ENCODE measurements at places on chromosomes 1 and 21.

DNA sequence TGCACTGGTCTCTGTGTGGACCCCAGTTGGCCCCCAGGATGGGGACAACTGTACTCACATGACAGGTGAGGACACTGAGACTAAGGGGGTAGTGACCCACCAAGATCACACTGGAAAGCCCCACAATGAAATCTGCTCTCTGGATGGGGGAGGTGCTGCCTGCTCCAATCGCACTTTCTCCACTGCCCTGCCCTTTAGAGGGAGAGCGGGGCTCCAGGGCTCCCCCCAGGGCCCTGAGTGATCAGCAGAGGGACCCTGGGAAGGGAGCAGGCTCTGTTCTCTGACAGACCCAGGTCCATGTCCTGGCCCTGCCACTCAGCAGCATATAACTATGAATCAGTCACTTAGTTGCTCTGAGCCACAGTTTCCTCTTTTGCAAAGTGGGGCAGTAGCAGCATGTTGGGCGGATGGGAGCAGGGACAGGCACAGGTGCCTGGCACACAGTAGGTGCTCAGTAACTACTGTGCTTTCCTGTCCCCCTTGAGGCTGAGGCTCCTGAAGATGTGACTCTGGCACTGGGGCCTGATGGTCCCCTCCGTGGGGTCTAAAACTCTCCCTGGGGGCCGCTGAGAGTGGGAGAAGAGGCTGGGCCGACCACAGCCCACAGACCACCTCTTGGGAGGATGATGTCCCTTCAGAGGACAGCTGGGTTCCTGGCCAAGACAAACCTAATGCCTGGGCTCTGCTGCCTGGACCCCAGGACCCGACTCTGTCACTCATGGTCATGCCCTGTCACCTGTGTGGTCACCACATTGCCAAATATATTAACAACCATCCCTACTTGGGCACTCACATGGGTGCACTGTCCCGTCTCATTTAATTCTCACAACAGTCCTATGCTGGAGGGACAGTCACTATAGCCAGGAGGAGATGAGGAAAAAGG is 222.7 kb downstream of the PTPRU start:
- DNase-seq, result no peak

- DNase-seq, result no peak
Measured at GRCh38 chr1:43302201-43302600, 1.4 kb downstream of the TIE1 start.

- no peak for DNase-seq
Measured at GRCh38 chr1:149927056-149927562, 494 bp downstream of the SF3B4 start.

DNA sequence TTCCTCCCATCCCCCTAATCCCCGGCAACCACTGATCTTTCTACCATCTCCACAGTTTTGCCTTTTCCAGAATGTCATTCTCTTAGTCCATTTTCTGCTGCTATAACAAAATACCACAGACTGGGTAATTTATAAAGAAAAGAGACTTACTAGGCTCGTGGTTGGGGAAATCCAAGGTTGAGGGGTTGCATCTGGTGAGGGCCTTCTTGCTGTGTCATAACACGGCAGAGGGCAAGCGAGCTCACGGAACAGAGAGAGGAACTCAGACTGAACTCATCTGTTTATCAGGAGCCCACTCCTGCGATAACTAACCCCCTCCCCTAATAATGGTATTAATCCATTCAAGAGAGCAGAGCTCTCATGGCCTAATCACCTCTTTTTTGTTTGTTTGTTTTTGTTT is 52.0 kb downstream of the RUNX3 start:
- no peak for DNase-seq

GRCh38 chr1:193176113-193176512 is 10.3 kb downstream of the B3GALT2 start:
- no peak for DNase-seq

DNA sequence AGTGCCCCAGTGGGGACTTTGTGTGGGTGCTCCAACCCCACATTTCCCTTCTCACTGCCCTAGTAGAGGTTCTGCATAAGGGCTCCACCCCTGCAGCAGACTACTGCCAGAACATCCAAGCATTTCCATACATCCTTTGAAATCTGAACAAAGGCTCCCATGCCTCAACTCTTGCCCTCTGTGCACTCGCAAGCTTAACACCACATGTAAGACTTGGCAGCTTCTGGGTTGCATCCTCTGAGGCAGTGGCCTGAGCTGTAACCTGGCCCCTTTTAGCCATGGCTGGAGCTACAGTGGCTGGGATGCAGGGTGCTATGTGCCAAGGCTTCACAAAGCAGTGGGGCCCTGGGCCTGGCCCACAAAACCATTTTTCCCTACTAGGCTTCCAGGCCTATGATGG is 128.9 kb downstream of the TYW3 start:
- no peak for DNase-seq

DNA sequence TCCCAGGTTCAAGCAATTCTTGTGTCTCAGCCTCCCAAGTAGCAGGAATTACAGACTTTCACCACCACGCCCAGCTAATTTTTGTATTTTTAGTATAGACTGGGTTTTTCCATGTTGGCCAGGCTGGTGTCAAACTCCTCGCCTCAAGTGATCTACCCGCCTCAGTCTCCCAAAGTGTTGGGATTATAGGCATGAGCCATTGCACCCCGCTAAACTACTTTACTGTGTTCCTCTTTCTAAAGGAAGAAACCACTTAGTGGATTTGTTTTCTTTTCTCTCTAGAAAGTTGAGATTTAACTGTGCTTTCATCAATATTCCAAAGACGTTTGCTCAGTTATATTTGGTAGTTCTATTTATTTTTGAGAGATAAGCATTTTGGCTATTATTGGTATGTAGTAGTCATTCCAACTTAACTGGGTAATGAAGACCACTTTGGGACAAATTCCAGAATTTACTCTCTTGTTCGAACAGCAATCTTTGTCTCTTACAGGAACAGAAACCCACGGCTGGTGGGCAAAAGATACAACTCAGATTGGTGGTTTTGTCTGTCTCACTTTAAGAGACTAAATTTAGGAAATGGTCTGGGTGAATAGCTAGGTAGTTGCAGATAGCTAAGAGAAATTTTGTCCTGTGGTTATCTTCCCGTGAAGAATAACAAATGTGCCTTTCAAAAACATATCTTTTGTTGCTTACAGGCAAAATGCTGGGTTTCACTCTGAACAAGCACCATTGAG is 103.5 kb upstream of the CD55 start:
- DNase-seq, result no peak

DNA sequence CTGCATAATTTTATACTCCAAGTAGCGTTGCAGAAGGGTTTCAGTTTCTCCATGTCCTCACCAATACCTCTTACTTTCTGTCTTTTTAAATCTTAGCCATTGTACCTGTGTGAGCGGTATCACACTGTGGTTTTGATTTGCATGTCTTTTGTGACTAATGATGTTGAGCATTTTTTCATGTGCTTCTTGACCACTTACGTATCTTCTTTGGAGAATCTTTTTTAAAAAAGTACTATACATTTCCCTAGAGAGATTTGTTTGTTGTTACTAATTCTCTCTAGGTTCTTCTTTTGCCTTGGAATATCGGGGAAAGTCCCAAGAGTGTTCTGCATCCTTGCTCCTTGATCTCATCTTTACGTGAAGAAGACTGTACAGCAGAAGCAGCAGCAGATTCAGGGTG is 81.8 kb upstream of the WARS2 start:
- DNase-seq, result no peak

DNA sequence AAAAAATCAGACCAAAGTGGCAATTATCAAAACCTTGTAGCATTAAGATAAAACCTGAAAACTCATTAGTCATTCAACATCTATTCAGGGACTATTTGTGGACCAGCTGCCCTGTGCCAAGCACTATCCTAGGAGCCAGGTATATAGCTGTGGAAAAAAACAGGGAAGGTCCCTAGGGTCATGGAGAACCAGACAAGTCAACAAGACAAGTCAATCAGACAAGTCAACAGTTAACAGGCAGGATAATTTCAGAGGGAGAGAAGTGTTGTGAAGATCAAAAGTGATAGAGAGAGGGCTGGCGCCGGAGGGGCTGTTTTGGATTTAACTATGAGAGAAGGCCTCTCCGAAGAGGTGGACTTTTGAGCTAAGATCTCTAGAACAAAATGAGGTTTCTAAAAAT is 3.3 kb upstream of the ATP1A4 start:
- DNase-seq, result no peak

- no peak for DNase-seq
Measured at GRCh38 chr1:118944133-118944532, 44.0 kb downstream of the TBX15 start.

DNA sequence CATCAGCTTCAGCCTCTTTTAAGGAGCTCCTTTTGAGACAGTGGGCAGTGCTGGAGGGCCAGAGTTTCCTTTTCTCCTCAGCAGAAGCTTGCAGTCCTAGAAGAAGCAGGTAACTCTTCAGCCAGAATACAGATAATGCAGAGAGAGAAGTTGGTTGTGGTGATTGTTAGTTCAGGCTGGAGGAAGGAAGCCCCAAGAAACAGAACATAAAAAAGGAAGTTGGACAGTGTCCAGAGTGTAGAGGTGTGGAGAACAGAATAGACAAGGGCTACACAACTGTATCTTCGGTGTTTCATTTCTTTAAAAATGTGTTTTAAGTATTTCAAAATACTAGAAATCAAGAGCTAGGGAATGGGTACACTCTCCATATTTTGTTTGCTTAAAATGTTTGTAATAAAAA is 6.4 kb upstream of the TACSTD2 start:
- no peak for DNase-seq

GRCh38 chr1:172627702-172628101 is 31.2 kb upstream of the FASLG start:
- DNase-seq, result peak; percentile 46

- DNase-seq, result peak; percentile 69
Measured at GRCh38 chr1:154431586-154432373, 26.6 kb downstream of the IL6R start.

DNA sequence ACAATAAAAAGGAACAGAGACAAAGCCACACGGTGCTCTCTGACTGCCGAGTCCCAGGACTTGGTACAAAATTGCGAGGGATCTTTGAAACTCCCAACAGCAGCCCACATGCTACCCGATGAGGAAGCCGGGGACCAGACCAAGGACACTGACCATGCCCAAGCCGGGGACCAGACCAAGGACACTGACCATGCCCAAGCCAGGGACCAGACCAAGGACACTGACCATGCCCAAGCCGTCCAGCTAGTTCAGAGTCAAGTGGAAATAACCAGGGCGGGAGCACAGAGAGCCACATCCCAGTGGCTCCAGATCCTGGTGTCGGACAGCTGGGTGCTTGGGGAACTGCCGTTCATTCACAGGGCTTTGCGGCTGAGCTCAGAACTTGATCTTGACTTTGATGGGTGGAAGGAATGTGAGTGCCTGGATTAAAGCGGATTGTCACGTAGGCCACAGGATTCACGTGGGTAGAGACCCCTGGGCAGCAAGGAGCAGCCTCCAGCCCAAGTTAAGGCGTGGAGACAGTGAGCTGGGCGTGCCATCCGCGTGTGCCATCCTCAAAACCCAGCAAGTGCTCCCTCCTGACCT is 16.5 kb upstream of the TRAPPC10 start:
- DNase-seq, result no peak

DNA sequence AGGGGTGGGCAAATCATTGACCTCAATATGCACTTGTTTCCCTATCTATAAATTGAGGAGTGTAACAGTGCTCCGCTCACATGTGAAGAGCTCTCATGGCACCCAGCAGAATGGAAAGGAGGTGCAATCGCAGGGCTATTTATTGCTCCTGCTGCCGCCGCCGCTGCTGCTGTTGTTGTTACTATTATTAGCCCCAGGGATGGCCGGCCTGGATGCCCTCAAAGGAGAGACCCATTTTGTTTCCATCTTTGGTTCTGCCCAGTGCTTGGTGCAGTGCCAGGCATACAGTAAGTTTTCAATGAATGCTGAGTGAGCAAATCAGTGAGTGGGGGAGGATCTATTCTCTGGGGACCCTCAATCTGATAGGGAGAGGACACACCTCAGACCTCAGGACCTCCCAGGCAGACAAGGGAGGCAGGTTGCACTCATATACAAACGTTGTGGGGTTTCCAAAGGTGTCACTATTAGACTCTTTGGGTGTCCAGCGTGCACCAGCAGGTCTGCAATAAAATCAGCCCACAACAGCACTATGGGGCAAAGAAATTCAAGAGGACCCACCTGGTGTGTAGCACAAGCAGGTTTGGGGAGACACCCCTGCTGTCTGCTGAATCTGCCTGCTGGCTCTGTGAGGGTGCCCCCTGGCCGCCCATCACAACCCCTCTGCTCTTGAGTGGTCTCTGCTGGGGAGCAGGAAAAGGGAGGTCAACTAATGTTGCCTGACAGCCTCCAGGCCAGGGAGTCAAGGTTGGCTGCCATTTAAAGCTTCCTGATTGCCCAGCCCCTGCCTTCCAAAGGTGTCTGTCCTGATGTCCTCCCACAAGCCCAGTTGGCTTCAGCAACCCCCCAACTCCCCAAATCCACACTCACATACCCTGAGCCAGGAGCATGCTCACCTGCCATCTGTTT is 136.3 kb downstream of the ACTL8 start:
- no peak for DNase-seq

DNA sequence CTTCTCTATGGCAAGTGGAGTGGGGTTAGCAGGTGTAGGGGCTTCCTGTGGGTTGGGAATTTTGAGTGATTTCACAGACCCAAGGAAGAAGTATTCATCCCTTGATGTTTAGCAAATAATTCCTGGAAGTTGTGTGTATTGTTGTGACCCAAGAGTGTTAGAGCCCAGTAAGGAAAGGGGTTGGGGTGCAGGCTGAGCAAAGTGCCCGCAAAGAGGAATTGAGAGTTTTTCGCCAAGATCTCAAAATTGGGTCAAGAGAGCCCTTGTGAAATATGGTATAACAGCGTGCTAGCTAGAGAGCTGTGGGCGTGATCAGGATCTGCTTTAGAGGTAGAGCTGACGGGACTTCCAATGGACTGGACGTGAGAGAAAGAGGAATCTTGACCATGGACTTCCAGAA is 73.0 kb upstream of the LAPTM5 start:
- no peak for DNase-seq

GRCh38 chr1:209625791-209626285 is 26.4 kb downstream of the LAMB3 start:
- no peak for DNase-seq

DNA sequence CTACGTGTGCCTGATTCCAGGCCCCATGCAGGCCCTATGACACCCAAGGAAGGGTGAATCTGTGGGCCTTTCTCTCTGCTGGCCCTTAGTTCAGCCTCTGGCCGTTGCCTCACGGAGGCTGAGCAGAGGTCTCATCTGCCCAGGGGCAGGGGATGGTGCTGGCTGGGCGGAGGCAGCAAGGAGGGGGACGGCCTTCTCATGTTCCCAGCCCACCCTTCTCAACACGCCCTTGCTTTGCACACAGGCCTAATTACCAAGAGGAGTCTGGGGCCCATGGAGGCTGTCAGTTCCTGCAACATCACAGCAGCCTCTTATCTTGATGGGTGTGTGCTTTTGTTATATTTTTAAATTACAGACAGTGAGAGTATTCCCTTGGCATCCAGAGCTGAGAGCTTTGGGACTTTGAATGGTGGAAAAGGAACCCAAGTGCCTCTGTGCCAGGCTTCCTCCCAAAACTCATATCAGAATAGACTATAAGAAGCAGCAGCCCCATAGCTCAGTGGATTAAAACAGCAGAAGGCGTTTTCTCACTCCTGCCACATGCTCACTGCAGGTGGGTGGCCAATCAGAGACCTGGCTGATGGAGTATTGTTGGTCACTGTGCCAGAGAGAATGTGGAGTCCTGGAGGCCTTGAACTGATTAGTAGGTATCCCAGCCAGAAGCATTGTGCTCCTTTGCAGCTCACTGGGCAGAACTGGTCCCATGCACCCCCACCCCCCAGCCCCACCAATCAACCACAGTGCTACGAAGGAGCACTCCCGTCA is 164.9 kb downstream of the CAMTA1 start:
- no peak for DNase-seq

Measured in CD4-positive, alpha-beta T cell treated with Interleukin-4 for 4 hours (primary cell).